Stimulated activated CD8-positive, alpha-beta memory T cell treated with anti-CD3 and anti-CD28 coated beads, Interleukin-7, amount 100 ng/mL, for 1 hour (primary cell): ENCODE measurements at places on chromosomes 12 and 14.

DNA sequence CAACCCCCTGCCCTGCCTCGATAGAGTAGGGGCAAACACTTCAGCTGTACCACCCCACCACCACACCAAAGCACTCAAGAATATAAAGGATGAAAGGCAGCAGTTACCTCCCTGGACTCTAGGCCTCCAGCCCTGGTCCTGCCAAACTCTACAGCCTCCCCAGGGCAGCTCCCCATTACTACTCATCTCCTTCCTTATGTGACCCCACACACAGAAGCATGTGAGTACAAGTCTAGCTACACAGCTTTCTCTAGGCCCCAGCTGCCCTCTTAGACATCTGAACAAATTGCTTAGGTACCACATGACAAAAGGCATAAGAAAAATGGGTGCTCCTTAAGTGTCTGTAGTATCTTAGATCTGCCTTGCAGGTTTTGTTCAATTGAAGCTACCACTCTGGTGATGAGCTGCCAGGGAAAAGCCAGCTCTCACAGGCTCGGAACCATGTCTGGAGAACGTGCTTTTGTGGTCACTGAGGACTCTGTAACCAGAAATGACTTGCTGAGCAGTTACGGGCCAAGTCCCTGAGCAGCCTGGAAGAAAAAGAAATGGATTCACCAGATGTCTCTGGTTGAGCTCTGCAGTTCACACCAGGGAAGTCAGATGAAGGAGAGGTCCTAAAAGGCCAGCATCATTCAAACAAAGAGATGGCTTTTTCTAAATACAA is 32.8 kb downstream of the FMNL3 start:
- DNase-seq: no peak

GRCh38 chr14:80300351-80300750 is 89.0 kb upstream of the DIO2 start:
- DNase-seq: no peak

- DNase-seq: no peak
Measured at GRCh38 chr12:67422081-67422480, 152.9 kb downstream of the CAND1 start.

DNA sequence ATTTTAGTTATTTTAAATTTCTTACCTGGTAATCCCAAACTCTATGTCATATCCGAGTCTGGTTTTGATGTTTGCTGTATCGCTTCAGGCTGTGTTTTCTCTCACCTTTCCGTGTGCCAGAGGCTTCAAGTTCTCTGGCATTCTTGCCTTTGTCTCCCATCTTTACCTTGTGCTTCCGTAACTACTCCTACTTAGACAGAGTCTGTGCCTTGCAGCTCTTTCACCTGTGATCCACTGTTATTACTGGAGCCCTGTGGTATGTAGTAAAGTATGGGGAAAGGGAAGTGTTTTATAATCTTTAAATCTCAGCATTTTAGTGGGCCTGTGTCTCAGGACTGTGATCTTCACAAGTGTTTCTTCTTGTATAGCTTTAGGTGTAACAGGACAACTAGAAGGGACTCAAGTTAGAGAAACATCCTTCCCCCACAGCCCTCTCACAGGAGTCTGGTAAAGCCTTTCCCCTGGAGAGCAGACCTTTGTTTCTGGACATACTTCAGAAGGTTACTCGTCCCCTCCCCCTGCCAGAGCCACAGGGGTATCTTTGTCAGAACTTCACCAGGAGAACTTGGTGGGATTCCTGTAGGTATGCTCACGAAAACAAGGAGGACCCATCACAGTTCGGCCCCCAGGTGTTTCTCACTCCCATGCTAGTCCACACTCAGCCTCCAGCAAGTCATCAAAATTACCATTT is 11.1 kb downstream of the IFNG start:
- DNase-seq: no peak

DNA sequence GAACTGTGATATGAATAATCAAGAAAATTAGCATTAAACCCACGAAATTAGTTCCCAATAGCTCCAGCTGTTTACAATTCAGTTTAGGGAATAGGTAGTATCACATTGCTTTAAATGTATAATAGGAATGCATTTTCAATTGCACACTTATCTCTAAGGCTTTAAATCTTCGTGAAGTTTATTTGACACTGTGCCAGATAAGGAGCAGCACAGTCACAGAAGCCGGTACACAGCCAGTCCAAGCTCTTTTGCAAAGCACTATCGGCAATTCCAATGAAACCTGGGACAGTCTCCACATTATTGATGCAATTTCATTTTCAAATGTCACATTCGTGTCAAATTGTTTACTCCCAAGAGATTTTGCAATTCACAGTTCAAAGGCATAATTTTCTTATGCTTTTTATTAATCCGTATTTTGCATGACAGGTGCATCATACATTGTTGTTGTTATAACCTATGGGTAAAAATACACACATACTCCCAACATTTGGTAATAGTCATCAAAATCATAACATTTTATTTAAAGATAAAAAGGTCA is 602.8 kb downstream of the RPS29 start:
- no peak for DNase-seq

DNA sequence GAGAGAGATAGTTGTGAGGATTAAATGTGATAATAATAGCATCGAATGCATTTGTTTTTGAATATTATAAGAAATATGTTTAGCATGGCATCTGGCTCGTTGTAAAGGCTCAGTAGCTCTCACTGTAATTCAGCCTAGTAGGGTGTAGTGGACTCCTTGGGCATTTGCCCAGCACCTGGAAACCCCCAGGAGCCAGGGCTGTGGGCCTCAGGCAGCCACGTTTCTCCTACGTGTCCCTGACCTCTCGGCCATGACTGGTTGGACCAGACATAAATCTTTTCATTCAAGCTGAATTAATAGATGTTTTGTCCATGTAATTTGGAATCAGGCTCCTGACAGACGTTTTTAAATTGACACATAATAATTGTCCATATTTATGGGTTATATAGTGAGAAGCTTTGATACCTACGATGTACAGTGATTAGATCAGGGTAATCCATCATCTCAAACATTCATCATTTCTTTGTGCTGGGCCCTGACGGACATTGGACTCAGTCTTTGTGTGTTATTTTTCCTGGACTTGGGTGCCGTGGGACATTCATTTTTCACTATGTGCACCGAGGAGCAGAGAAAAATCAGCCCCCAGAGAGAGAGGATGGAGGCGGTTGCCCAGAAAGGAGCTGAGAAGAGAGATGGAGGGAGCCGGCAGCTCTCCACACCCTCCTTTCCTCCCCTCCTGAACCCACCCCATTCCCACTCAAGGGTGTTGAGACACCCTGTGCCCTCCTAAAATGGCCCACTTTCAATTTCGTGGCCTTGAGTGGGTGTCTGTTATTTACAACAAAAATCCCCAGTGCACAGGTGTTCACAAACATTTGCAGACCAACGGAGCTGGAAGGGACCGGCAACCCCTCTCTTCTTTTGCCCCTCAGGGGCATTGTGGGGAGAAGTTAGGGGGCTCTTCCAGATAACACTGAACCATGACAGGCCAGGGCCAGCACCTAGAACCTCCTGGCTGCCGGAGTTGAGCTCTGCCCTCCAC is 296.4 kb downstream of the DPF3 start:
- DNase-seq: no peak

GRCh38 chr12:80756875-80757274 is 40.2 kb downstream of the MYF5 start:
- DNase-seq: no peak

- no peak for DNase-seq
Measured at GRCh38 chr12:123931686-123932321, 40.8 kb downstream of the CCDC92 start.

DNA sequence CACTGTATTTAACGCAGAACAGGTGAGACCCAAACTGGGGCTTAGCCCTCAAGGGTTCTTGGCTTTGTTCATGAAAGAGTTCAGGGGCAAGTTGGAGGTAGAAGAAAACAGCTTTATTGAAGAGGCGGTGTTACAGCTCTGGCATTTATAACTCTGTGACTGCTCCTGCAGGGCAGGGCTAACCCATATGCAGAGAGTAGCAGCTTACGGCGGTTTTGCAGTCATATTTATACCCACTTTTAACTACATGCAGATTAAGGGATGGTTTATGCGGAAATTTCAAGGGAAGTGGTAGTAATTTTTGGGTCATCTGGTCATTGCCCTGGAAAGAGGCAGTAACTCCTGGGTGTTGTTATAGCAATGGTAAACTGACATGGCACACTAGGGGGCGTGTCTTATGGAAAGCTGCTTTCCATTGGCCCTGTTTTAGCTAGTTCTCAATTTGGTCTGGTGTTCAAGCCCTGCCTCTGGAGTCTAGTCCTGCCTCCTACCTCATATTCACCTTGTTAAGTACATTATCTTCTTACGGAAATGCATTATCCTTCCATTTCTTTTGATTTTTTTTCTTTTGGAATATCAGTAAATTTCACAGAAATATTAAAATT is 1.8 kb upstream of the IAPP start:
- DNase-seq: no peak

GRCh38 chr12:111182382-111182781 is 186.5 kb downstream of the PHETA1 start:
- no peak for DNase-seq

DNA sequence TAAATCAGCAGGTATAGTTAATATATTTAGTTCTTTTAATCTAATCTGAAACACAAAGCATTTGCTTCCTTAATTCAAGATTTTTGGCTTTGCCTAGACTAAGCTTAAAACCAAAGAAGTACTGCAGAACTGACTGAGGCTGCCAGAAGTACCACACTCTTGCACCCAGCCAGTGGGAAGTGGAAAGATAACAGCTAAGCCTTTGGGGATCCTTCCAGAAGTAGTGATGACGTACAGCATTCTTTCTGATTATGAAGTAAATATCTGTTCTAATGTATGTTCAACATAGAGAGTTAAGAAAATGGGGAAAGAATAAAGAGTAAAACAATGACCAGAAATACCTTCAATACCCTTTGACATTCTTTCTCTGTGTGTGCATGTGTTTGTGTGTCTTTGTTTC is 19.3 kb downstream of the NTF3 start:
- no peak for DNase-seq

- DNase-seq: no peak
Measured at GRCh38 chr12:92784797-92785562, 82.2 kb downstream of the PLEKHG7 start.

- no peak for DNase-seq
Measured at GRCh38 chr14:89303456-89304435, 113.3 kb downstream of the FOXN3 start.

GRCh38 chr14:81839056-81839455 is 305.4 kb upstream of the SEL1L start:
- no peak for DNase-seq

DNA sequence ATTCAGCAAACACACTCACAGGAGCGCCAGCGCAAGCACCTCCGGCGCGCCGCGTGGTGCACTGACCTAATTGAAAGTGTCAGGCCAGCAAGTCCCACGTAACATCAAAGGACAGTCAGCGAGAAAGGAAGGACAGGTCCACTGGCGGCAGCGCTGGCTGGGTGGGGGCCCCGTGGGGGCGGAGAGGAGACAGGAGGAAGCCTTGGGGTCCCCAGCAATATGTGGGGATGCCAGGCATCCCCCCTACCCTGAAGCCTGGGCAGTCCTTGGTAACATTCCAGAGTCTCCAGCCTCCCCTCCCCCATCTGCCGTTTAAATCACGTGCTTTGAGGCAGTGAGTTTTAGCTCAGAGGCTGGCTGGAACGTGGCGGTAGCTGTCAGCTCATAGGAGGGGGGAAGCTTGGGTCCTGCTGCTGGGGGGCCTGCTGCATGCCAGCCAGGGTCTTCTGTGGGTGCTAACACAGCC is 159.2 kb downstream of the CALM1 start:
- DNase-seq: no peak

GRCh38 chr12:81245458-81245857 is 167.6 kb downstream of the ACSS3 start:
- DNase-seq: no peak

GRCh38 chr12:112843287-112843686 is 51.7 kb downstream of the RPH3A start:
- DNase-seq: no peak

DNA sequence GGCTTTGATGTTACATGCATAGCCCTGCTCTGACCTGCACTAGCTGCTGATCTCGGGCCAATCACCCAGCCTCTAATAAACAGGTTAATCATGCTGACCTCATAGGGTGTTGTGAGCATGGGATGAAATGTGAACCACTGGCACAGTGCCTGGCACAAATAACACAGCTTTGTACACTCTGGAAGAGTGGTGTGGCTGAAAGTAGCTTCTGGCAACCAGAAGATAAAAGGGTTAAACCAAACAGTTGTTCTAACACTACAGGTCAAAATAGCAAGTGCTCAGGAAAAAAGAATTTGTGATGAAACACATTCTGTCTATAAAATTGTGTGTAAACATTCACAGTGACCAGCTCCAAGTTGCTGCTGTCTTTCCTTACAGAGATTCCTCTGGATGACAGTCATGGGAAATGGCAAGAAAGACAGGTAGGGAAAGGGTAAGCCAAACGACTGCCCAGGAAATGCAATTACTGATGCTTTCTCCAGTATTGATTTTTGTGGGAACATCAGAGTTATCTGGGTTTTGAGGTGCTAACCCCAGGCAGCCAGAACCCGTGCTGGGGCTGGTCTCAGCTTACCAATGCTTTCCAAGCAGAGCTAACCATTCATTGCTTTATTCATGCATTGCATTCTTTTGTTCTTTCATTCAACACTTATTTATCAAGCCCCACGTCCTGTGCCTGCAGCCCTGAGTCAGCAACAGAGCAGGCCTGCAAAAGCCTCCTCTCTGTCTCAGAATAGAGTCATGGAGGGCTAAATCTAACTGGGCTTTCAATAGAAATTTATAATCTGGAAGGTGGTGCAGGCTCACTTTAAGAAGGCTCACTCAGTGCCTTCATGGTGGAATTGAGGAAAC is 38.1 kb upstream of the CAPRIN2 start:
- no peak for DNase-seq
